ENCODE measurements at places on chromosomes 2 and 18.

- DNase-seq, result peak; percentile 4
Measured at GRCh38 chr2:129812071-129812470, 167.4 kb upstream of the RAB6C start.

DNA sequence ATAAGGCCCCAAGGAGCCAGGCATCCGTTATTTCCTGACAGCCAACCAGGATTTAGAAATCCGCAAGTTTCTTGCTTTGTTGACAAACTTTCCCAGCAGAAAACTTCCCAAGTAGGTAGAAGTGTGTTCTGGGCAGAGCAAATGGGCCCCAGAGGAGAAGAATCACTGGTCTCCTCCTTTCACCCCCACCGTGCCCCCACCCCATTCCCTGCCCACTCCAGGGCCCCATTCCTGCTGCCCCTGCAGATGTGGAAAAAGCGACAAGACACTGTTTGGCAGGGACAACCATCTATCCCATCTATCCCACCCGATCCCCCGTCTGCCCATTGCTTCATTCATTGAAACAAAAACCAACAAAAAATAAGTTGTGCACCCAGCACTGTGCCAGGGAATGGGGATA lies 10.2 kb upstream of the FAHD2A start:
- no peak for DNase-seq

DNA sequence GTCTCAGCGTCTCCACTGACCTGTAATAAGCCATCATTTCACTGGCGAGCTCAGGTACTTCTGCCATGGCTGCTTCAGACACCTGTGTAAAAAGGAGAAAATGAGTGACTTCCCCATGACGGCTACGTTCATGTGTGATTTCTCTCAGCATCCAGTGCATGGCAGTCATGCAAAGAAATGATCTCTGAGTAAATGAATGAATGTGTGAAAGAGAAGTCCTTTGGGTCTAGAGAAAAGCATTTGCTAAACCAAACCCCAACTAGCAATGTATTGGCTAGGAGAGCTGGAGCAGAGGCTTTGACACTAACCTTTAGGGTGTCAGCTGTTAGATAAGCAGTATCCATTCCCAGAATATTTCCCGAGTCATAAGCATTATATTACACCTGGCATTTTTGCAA lies 417 bp downstream of the IL1B start:
- no peak for DNase-seq

- no peak for DNase-seq
Measured at GRCh38 chr2:229880892-229881586, 40.8 kb downstream of the TRIP12 start.

GRCh38 chr2:176211110-176211509 lies 22.6 kb downstream of the HOXD1 start:
- no peak for DNase-seq

DNA sequence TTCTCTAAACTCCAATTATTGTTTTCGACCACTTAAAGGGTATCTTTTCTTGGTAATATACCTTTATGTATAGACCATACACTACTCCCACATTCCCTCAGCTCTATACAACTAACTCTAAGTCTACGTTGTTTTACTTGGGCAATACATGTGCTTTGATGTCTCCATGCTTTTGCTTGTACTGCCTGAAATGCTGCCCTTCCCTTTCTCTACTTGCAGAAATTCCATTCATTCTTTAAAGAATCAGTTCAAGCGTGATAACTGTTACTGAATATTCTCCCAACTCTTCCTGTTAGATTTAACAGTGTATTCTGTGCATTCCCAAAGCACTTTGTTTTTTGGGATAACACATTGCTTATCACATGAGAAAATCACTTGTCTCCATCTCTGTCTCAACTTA lies 157.0 kb upstream of the AQP4 start:
- no peak for DNase-seq

DNA sequence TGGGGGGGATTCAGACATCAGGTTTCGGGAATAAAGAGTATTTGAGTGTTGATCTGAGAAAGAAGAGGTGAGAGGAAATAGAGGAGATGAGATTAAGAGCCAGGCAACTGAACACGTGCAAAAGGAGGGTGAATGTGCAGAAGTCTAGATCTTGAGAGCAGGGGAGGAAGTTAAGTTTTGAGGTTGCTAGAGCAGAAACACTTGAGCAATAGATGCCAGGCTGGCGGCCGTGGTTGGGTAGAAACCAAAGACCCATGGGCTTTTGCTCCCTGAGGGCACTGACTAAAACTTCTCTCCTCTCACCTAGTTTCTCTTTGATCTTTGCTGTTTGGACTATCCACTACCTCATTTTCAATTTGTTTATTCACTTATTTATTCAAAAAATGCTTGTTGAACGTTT lies 116.0 kb downstream of the CDC42EP3 start:
- DNase-seq, result no peak

- no peak for DNase-seq
Measured at GRCh38 chr18:48694295-48694694, 155.5 kb downstream of the CTIF start.

- DNase-seq, result no peak
Measured at GRCh38 chr18:73663581-73663980, 484.1 kb downstream of the FBXO15 start.

GRCh38 chr2:36356298-36356989 lies 866 bp downstream of the CRIM1 start:
- DNase-seq, result peak; percentile 48

GRCh38 chr2:86788881-86789686 lies 1.6 kb downstream of the CD8A start:
- DNase-seq, result peak; percentile 18

DNA sequence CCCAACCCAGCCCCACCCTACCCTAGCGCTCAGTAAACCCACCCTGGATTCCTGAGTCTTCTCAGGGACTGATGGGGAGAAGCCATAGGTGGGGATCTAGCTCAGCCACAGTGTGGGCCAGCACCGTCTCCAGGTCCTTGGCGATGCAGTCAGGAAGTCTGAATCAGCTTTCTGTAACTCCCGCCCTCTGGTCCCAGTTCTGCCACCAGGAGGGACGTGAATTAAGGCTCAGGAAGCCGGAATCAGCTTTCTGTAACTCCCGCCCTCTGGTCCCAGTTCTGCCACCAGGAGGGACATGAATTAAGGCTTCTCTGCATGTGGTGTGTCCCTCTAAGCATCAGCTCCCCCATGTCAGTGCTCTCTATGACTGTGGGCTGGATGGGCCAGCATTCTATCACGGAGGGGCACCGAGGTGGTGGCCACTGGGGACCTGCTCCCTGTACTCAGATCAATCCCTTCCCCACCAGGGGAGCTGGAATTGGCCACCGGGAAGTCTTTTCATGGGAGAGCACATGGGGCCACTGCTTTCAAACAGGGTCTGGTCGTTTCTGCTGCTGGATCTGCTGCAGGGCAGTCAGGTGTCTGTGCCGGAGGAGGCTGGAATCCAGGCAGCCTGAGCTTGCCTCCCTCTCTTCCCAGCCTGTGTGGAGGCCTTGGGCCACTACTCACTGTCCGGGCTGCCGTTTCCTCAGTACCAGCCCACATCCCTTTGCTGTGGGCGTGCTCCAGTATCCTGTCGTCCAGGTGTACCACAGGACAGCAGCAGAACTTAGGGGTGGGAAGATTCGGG lies 24.7 kb downstream of the ASB18 start:
- DNase-seq, result no peak

- DNase-seq, result no peak
Measured at GRCh38 chr18:44541159-44541558, 139.5 kb upstream of the SETBP1 start.

GRCh38 chr2:71930049-71930681 lies 217.5 kb downstream of the CYP26B1 start:
- DNase-seq, result no peak

DNA sequence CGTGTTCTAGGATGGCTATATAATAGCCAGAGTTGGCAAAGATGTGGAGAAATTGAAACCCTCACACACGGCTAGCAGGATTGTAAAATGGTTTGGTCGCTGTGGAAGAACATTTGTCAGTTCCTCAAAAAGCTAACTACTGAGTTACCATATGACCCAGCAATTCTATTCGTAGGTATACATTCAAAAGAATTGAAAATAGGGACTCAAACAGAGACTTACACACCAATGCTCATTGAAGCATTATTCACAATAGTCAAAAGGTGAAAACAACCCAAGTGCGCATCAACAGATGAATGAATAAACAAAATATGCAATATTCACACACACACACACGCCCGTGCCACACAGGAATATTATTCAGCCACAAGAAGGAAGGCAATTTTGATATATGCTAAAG lies 98.7 kb downstream of the PLA2R1 start:
- no peak for DNase-seq

GRCh38 chr18:48355276-48356115 lies 53.7 kb downstream of the ZBTB7C start:
- no peak for DNase-seq

GRCh38 chr18:76720683-76721082 lies 101.7 kb upstream of the ZNF236 start:
- DNase-seq, result no peak

DNA sequence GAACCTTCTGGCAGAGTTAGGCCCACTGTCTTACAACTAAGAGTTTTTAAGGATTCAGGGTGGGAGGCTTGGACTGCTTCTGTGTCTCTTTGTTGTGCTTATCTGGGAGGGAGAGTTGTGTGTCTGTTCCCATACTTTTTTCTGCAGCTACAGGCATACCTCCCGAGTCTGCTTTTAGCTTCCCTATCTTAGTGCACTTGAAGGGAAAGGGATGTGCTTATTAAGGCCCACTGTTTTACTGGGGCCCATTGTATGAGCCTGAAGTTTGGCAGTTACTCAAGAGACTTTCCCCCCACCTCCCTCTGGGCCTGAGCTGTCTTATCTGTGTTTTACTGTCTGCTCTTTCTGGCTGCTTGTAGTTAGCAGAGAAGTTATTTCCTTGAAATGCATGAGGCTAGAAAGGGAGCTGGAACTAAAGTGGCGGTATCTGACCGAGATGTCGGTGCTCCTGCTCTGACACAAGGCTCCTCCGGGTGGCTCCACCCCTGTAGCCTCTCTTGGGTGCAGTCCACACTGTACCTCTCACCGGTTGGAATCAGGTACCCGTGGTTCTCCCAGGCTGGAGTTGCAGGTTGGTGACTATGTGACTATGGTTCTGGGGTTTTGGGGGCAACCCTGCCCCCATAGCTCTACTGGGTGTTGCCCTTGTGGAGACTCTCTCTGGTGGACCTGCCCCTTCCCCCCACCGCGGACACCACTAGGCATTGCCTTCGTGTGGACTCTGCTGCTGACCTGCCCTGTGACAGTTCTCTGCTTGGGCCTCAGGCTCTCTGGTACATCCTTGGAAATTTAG lies 12.9 kb downstream of the UBR3 start:
- no peak for DNase-seq

DNA sequence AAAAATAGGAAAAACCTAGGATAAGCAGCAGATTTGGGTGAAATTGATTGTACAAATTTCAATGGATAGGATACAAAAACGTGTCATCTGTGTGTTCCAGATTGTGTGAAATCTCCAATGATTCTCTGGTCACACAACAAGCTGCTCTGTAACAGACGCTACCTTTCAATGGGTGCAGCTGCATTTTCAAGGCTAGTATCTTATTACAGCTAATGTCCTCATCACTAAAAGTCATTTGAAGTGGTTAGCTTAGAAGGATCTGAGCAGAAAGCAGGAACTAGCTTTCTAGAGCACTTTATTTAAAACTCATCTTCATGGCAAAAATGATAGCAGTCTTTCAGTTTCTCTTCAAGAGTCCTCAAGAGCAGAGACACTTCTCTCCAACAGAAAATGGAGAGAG lies 364.6 kb downstream of the LRP1B start:
- DNase-seq, result no peak

GRCh38 chr2:241794250-241794823 lies 14.7 kb upstream of the NEU4 start:
- no peak for DNase-seq

DNA sequence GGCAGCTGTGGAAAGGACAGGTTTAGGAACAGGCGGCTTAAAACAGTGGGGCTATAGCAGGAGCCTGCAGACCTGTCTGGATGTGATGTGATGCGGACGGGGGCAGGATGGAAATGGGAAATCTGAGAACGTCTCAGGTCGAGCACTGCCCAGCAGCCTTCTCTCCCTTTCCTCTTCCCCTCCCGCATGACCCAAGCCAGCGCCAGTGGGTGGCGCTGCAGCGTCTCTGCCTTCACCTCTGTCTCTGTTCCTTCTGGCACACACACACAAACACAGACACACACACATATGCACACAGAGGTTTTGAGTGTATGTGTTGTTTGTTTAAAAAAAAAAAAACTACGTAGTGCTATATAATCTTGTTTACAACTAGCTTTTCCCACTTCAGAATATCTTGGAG lies 82.0 kb upstream of the SLC66A3 start:
- DNase-seq, result peak; percentile 24

DNA sequence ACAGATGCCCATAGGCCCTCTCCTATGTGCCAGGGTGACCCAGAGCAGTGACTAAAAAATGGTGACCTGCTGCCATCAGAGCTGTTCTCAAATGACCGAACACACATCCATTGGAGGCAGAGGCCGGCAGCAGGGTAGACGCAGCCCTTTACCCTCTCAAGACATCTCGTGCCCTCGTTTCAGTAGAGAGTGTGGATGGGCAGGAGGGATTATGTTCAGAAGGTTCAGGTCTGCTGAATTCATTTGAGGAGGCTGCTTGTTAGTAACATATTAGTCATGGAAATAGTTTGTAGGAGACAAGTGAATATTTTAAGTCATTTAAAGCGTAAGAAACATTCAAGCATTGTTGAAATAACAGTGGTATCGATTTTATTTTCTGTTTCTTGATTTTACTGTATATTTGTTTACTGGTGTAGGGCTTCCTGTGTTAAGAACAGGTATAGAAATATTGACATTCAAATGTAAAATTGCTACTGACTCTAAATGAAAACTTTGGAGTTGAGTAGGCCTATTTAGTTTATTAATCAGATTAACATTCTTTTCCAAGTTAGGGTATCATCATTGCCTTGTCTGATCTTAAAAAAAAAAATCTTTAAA lies 82.6 kb downstream of the ZNF532 start:
- no peak for DNase-seq

GRCh38 chr2:98875081-98875728 lies 60.8 kb downstream of the CRACDL start:
- DNase-seq, result no peak

DNA sequence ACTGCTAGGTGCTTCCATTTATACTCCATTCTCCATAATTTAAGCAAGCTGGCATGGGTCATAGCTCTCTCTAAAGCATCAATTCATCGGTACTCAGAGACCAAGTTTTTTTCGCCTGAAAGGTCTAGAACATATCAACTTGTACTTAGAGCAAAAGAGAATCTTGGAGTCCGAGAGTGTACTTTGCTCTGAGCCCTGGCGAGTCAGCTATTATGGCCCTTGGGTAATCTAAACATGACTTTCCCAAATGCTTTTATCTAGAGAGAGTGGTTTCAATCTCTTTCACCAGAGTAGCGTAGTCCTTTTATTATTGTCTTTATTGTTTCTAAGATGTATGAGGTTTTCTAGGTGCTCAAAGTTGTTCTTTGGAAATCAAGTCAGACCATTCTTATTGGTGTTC lies 34.4 kb downstream of the MAIP1 start:
- DNase-seq, result no peak
